ENCODE measurements at places on chromosomes 12 and 14.

GRCh38 chr12:27077586-27077985 lies 4.8 kb downstream of the C12orf71 start:
- no peak for DNase-seq

GRCh38 chr14:98130691-98131090 lies 1141.3 kb downstream of the BCL11B start:
- DNase-seq: no peak

DNA sequence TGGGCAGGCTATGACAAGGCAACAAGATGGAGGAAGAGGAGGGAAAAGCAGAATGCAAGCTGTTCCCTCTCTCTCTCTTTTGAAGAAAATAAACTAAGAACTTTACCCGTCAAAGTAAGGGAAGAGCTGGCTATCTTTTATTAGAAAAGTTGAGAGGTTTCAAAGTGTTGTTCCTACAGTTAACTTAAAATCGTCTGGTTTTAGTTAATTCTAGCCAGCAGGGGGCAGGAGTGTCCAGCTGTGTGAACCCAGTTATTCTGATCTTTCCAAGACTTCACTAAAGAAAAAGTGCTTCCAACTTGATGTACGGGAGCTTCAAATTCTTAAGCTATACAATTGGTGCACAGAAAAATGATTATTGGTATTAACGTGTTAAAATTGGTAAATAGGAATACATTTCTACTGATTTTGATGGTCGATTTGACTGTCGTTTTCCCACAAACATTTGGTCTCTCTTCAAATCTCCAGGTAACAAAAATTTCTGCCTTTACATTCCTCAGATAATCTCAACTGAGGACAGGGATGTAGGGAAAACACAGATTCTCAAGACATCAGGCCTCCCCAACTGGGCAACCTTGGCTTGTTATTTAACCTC lies 28.4 kb upstream of the MON2 start:
- DNase-seq: peak; percentile 66

DNA sequence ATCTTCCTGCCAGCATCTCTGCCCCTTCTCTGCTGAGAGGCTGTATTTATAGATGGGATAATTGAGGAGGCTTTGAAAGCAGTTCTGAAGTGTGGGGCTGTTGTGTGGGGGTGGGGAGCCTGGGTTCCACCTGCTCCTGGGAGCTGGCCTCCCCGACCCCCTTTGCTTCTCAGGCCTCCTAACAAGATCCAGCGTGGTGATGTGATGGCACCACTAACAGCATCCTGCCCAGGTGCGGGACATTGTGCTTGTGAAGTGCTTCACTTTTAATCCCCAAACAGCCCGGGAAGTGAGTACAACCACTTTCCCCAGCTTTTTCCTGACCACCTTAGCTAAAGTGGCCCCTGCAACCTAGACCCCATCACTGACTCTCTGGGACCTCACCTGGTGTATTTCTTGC lies 95.1 kb upstream of the NRXN3 start:
- DNase-seq: no peak

DNA sequence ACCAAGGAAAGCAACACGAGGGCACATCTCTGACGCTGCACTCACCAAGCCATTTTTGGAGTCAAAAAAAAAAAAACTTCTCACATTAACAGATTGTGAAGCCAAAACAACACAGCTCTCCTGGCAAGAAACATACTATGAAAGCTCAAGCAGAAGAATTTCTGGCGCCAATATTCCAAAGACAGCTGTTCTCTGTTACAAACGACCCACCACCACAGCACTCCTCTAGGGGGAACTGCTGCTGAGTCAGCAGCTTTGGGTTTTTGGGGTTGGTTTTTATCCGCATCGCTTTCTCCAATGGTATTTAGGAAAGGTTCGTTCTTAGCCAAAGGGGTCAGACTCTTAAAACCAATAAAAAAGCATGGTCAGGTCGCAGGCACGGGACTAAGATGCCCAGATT lies 379.4 kb downstream of the RPS29 start:
- no peak for DNase-seq
